Activated T-helper 2 cell treated with anti-CD3 and anti-CD28 coated beads, Interferon-gamma antibody, Interleukin-2, Interleukin-4, amounts not matched to agents 10 μg/mL and 5 μg/mL and 100 μg/mL, durations not matched to agents 14 hours and 24 hours and 36 hours (primary cell): ENCODE measurements at places on chromosomes 1 and 21. TPM values are rescaled to one million over a fixed set of nuclear protein-coding genes. Genes with fewer than 3 reads are reported as not detected.

The ENO1 gene
- 3,630 and 3,637 TPM in 2 replicates for total RNA-seq

DNA sequence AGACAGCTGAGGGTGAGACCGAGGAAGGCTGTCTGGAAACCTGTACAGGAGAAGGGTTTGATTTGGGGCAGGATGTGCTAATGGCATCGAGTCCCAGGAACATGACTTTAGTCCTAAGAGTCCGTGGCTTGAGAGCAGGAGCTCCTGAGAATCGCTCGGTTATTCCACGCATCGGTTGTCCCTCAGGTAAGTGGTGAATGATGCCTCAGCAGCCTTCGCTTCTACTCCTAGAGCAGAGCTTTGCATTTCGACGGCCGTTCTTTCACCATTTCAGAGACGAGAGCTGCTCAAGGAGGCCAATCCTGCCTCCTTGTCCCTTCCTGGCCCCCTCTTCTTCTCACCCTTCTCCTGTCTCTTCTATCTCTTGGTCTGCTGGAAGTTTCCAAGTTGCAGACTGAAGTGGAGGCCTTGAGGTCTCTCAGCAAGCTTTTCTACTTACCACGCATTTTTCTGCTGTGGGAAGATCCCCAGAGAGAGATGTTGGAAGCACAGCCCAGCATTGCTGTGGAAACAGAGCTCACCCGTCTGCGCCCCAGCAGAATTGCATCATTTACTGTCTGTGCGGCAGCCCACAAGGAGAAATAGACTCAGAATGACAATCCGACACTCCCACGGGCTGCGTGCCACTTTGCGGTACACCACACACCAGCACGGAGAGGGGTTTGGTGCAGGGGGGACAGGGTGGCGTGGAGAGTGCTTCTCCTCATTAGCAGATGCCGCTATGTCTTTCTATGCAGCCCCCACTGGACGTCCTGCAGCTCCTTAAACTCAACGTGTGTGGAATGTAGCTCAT is 270.7 kb upstream of the C1orf174 start:
- H3K36me3 ChIP-seq, result no peaks in the 10 kb centered on the region
- H3K4me1 ChIP-seq, result no peaks in the 10 kb centered on the region
- H3K4me3 ChIP-seq, result no peak overlapping the region
- H3K27me3 ChIP-seq, result no peaks in the 10 kb centered on the region
- H3K27ac ChIP-seq, result no peak overlapping the region

DNA sequence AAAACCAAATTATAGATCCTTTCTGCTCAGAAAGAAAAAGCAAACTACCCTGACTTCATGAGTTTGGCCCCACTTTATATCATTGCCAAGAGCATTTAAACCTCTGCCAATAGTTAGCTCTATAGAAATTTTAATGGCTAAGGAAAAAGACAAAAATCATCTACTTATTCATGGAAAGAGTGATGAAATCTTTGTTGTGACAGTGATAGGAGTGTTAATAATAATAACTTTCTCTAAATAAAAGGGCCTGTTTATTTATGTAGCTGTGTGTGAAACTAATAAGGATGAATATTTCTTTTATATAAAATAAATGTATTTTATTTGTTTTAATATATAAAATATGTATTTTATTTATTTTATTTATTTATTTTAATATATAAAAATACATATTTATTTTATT is 6.4 kb downstream of the CHODL start:
- H3K27me3 ChIP-seq, result peaks cover 4% of the 10 kb centered on the region
- no peaks in the 10 kb centered on the region for H3K36me3 ChIP-seq
- DNase-seq, result no peak
- H3K4me1 ChIP-seq, result no peaks in the 10 kb centered on the region
- H3K4me3 ChIP-seq, result no peak overlapping the region
- no peak overlapping the region for H3K27ac ChIP-seq

GRCh38 chr1:117930173-117930447 is 571 bp downstream of the WDR3 start:
- peaks cover 1% of the 10 kb centered on the region for H3K27me3 ChIP-seq
- no peak for DNase-seq
- peak overlapping the region; percentile 93 for H3K4me3 ChIP-seq
- peaks cover 33% of the 10 kb centered on the region for H3K36me3 ChIP-seq

GRCh38 chr1:214422137-214422671 is 129.2 kb downstream of the PTPN14 start:
- H3K27me3 ChIP-seq, result no peaks in the 10 kb centered on the region
- H3K27ac ChIP-seq, result peak overlapping the region; percentile 18
- peaks cover 47% of the 10 kb centered on the region for H3K36me3 ChIP-seq
- H3K4me1 ChIP-seq, result peaks cover 76% of the 10 kb centered on the region
- no peak overlapping the region for H3K4me3 ChIP-seq

- peaks cover 2% of the 10 kb centered on the region for H3K4me1 ChIP-seq
- H3K27me3 ChIP-seq, result no peaks in the 10 kb centered on the region
- DNase-seq, result no peak
- H3K27ac ChIP-seq, result no peak overlapping the region
These were observed 141.9 kb downstream of the SDCCAG8 start for GRCh38 chr1:243397613-243398321.

The ELF3 gene
- total RNA-seq, result 0.62 and 0.97 TPM in 2 replicates

- DNase-seq, result no peak
- peaks cover 5% of the 10 kb centered on the region for H3K27me3 ChIP-seq
- H3K4me3 ChIP-seq, result no peak overlapping the region
- peaks cover 3% of the 10 kb centered on the region for H3K4me1 ChIP-seq
These were observed 40.2 kb upstream of the SOX13 start for GRCh38 chr1:204032642-204033235.

The CDC20 gene
- 125 and 128 TPM in 2 replicates for total RNA-seq

GRCh38 chr1:93615582-93616150 is 66.0 kb downstream of the BCAR3 start:
- H3K27me3 ChIP-seq, result peaks cover 29% of the 10 kb centered on the region
- peak overlapping the region; percentile 68 for H3K27ac ChIP-seq
- peaks cover 22% of the 10 kb centered on the region for H3K4me1 ChIP-seq
- H3K4me3 ChIP-seq, result no peak overlapping the region
- DNase-seq, result no peak
- H3K36me3 ChIP-seq, result peaks cover 6% of the 10 kb centered on the region

DNA sequence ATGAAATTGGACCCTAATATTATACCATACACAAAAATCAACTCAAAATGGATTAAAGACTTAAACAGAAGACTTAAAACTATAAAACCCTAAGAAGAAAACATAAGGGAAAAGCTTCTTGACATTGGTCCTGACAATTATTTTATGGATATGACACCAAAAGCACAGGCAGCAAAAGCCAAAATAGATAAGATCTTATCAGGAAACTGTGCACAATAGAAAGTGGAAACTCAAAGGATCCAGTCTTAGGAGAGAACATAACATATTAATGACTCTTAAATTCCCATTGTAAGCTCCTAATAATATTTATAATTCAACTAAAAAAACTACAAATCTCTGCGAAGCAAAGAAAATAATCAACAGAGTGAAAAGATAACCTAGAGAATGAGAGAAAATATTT is 39.8 kb downstream of the RGS13 start:
- no peak overlapping the region for H3K27ac ChIP-seq
- no peaks in the 10 kb centered on the region for H3K36me3 ChIP-seq
- peaks cover 6% of the 10 kb centered on the region for H3K27me3 ChIP-seq

The RAB3B gene
- 0.07 and 0.09 TPM in 2 replicates for total RNA-seq

- H3K4me3 ChIP-seq, result no peak overlapping the region
- no peaks in the 10 kb centered on the region for H3K36me3 ChIP-seq
- no peaks in the 10 kb centered on the region for H3K27me3 ChIP-seq
- H3K27ac ChIP-seq, result no peak overlapping the region
- no peaks in the 10 kb centered on the region for H3K4me1 ChIP-seq
These were observed 82.5 kb downstream of the TNNI3K start for GRCh38 chr1:74317663-74318062.

DNA sequence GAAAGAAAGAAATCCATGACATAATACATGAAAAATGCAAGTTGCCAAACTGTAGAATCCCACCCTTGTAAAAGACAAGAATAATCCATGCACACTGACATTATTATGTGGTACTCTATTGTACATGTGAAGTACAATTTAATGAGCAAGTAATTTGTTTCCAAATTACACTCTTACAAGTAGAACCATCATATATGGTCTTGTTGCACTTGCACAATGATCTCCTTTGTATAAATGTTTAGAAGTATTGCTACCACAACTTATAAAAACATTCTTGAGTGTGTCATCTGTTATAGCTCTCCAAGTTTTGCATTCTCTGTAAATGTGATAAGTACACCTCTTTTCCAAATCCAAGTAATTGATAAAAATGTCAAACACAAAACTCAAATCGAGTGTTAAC is 29.1 kb upstream of the ZNF281 start:
- H3K27ac ChIP-seq, result no peak overlapping the region
- H3K4me3 ChIP-seq, result no peak overlapping the region
- H3K4me1 ChIP-seq, result peaks cover 24% of the 10 kb centered on the region
- no peaks in the 10 kb centered on the region for H3K27me3 ChIP-seq
- no peak for DNase-seq

DNA sequence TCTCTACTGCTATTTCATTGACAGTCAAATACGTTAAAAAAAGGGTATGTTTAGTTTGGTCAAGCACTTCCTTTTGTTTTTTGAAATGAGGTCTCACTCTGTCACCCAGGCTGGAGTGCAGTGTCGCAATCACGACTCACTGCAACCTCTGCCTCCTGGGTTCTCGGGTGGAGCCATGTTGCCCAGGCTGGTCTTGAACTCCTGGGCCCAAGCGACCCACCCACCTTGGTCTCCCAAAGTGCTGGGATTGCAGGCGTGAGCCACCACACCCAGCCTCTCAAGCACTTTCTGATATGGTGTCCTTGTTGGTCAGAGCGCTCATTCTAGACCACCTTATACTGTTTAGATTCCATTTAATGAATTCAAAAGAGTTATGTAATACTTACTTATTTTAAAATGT is 20.9 kb upstream of the RHBDL2 start:
- H3K27me3 ChIP-seq, result no peaks in the 10 kb centered on the region
- no peak overlapping the region for H3K4me3 ChIP-seq
- H3K4me1 ChIP-seq, result peaks cover 3% of the 10 kb centered on the region

DNA sequence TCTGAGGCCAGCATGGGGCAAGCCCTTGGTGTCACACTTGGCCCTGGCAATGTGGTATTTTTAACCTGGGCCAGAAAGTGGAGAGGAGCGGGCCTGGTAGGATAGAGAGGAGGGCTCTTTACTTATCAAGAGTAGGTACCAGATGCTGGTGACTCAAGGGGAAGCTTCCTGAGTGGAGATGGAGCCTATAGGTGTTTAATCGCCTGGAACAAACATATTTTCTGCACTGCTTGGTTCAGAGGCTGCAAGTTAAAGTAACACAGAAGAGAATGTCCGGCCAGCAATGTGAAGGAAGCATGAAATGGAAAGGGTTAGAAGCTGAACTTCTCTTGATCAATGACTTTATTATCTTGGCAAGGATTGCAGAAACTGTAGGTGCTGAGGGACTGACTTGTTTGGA is 74.3 kb downstream of the DDR2 start:
- H3K27me3 ChIP-seq, result no peaks in the 10 kb centered on the region
- peaks cover 8% of the 10 kb centered on the region for H3K4me1 ChIP-seq
- H3K4me3 ChIP-seq, result no peak overlapping the region
- H3K27ac ChIP-seq, result no peak overlapping the region
- no peaks in the 10 kb centered on the region for H3K36me3 ChIP-seq

The SPATA17 gene
- total RNA-seq, result not detected in 2 replicates

DNA sequence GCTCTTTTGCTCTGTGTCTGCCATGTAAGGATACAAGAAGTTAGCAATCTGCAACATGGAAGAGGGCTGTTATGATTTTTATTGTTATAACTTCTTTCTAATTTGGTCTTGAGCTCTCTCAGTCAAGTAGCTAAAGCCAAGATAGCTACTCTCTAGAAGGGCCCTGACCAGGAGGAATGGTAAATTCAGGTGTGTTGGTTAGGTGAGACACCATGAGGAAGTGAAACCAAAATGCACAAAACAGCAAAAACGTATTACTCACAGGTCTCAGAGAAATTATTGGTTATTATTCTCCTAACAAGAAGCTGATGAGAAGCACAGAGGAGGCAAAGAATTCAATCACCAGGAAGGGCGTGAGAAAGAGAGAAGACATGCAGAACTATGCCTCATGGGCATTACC is 51.8 kb upstream of the INSL5 start:
- no peaks in the 10 kb centered on the region for H3K27me3 ChIP-seq
- H3K4me3 ChIP-seq, result no peak overlapping the region
- H3K4me1 ChIP-seq, result no peaks in the 10 kb centered on the region
- no peak for DNase-seq

GRCh38 chr1:53391982-53392381 is 64.1 kb upstream of the LRP8 start:
- no peak for DNase-seq
- H3K27me3 ChIP-seq, result peaks cover 16% of the 10 kb centered on the region
- no peaks in the 10 kb centered on the region for H3K4me1 ChIP-seq

The KDF1 gene
- total RNA-seq, result not detected in 2 replicates

- no peaks in the 10 kb centered on the region for H3K27me3 ChIP-seq
- H3K4me1 ChIP-seq, result peaks cover 64% of the 10 kb centered on the region
- H3K4me3 ChIP-seq, result peak overlapping the region; percentile 76
- H3K36me3 ChIP-seq, result peaks cover 62% of the 10 kb centered on the region
- H3K27ac ChIP-seq, result peak overlapping the region; percentile 98
These were observed 19.5 kb upstream of the NCMAP start for GRCh38 chr1:24536391-24536840.

DNA sequence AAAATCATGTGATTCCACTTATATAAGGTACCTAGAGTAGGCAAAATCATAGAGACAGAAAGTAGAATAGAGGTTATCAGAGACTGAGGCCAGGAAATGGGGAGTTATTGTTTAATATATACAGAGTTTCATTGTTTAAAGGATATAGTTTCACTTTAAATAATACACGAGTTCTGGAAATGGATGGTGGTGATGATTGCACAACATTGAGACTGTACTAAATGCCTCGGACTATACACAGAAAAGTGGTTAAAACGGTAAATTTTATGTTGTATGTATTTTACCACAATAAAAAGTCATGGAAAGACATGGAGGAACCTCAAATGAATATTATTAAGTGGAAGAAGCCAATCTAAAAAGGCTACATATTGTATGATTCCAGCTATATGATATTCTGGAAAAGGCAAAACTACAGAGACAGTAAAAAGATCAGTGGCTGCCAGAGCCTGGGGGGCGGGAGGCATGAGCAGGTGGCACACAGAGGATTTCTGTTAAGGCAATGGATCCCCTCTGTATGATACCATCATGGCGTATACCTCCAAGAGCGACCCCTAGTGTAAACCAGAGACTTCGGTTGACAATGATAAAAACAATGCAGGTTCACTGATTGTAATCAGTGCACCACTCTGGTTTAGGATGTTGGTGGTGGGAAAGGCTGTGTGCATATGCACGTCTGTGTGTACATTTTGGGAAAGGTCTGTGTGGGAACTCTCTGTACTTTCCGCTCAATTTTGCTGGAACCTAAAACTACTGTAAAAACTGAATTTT is 7.5 kb downstream of the C1orf198 start:
- DNase-seq, result no peak
- no peaks in the 10 kb centered on the region for H3K36me3 ChIP-seq
- no peak overlapping the region for H3K27ac ChIP-seq
- H3K27me3 ChIP-seq, result no peaks in the 10 kb centered on the region

GRCh38 chr1:24540906-24541710 is 14.8 kb upstream of the NCMAP start:
- no peak for DNase-seq
- H3K4me3 ChIP-seq, result peak overlapping the region; percentile 37
- peaks cover 61% of the 10 kb centered on the region for H3K4me1 ChIP-seq
